ENCODE measurements at places on chromosomes 3 and 15. TPM values are rescaled to one million over a fixed set of nuclear protein-coding genes. Genes with fewer than 3 reads are reported as not detected.

DNA sequence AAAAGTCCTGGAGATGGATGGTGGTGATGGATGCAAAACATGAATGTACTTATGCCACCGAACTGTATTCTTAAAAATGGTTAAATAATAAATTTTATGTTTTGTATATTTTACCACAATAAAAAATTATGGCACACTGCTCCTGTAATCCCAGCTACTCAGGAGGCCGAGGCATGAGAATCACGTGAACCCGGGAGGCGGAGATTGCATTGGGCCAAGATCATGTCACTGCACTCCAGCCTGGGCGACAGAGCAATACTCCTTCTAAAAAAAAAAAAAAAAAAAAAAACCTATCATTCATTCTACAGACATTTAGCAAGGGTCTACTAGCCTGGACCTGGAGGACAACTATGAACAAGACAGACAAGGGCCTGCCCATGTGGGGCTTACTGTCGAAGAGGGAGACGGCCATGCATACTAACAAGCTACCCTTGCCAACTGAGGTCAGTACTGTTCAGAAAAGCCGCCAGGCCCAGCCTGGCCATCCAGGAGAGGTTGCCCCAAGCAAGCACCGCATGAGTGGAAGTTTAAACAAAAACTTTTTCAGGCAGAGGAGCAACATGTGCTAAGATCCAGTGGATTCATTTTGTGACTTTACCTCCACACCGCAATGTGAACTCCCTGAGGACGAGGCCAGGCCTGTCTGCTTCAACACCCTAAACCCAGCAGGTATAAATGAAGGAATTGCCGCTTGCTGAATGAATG is 2.8 kb upstream of the NEK4 start:
- DNase-seq = no peak

Gene SLC27A2
- polyA plus RNA-seq = 0.09 TPM

DNA sequence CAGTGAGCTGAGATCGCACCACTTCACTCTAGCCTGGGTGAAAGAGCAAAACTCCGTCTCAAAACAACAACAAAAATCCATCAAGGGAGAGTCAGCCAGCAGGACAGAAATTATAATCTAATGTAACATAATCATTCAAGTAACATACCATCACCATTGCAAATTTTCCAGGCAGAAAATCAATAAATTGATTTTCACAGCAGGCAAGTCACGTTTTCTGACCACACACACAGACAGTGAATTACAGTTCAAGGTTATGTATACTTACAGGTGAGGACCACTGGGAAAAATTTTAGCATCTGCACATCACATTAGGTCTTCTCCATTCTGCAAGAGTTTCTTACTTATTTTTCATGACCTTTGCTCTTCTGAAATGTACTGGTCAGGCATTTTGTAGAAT is 29.9 kb upstream of the NPAP1 start:
- DNase-seq = no peak

- DNase-seq = no peak
These were observed 50.7 kb downstream of the XYLB start for GRCh38 chr3:38397320-38397719.

- DNase-seq = no peak
These were observed 50.0 kb upstream of the ADPGK start for GRCh38 chr15:72833561-72833960.

GRCh38 chr3:141921316-141921715 is 44.9 kb downstream of the ATP1B3 start:
- no peak for DNase-seq

DNA sequence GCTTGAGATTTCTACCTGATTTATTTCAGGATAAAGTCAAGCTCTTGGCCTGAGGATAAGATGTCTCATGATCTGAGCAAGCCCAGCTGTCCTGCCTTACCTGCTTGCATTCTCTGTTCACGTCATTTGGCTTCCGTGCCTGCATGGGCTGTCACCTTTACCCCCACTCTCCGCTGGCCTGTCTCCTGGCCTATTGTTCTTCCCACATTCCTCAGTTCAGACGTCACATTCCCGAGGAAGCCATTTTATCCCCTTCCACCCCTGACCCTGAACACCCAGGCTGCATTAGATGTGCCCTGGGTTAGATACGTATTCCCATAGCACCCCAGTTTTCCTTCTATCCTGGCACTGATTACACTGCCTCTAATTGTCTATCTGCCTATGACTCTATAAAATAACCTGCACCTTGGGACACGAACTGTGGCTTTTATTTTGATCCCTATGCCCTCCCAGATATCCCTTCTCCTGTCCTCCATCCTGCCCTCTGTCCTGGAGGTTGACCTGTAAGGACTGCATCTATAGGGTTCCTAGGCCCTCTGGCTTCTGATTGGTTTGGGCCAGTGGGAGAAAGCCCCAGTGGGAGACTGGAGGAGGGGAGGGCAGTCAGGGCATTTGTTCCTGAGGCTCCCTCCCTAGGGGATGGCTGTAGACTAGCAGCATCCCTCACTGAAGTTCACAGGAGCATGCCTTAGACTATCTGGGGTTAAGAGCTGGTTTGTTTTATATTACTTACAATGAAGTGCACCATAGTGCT is 19.2 kb upstream of the UBE2Q2 start:
- DNase-seq = no peak

- DNase-seq = no peak
These were observed 17.4 kb downstream of the THBS1 start for GRCh38 chr15:39598186-39598850.

Gene GOLGA6B
- polyA plus RNA-seq = 0.75 TPM

DNA sequence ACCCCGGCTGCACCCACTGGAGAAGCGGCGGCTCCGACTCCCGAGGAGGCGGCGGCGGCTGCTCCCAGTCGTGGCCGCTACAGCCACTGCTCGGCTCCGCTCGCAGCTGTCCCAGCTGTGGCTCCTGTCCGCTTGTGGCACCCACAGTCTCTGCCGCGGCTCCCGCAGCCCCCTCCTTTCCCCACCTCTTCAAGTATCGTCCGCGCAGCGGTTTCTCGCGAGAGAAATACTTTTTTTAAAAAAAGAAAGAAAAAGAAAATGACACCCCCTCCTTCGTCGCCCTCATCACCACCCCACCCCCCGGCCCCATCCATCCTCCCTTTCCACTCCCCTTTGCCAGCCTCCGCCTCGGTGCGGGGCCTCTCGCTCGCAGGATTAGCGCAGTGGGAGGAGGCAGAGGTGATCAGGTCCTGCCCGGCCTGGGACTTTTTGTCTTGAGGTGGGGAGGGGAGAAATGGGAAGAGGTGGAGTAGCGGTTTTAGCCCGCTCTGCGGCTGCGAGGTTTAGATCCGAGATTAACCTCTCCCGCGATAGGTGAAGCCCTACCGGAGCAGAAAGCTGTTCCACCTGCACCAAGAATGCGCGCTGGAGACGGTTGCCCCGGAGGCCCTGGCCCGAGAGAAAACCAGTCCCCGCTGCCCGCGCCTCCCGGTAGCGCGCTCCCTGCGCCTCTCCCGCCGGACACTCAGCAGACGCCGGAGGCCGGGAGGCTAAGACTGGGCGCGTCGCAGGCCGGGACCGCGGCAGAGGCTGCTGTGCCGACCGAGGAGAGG is at the start of gene FBN1:
TSS of gene FBN1 (minus strand) at position 152 of the 773 bp plus-strand sequence. CDS start 940 bp downstream, outside the sequence.
- peak; percentile 78 for DNase-seq

GRCh38 chr3:197181741-197182140 is 116.7 kb downstream of the DLG1 start:
- DNase-seq = peak; percentile 59

- no peak for DNase-seq
These were observed 2.2 kb upstream of the C15orf39 start for GRCh38 chr15:75199357-75199940.

DNA sequence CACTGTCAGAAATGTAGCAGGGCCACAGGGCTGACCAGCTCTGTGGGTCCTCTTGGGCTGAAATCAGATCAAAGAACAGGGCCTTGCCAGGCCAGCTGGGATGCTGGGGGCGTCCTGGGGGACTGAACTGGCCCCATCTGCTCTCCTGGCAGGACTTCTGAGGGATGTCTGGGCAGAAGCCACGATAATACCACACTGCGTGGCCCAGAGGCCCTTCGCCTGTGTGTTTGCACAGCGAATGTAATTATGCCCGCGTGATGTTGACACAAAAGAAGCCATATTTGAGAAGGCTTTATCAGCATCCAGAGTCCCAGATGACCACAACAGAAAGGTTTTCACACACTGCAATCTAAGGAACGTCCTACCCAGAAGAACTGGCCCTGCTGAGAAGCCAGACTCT is 174.0 kb downstream of the RAB11A start:
- DNase-seq = no peak

Gene KLHL6
- 1.5 TPM for polyA plus RNA-seq

GRCh38 chr3:85835857-85836440 is 877.2 kb downstream of the CADM2 start:
- DNase-seq = no peak

DNA sequence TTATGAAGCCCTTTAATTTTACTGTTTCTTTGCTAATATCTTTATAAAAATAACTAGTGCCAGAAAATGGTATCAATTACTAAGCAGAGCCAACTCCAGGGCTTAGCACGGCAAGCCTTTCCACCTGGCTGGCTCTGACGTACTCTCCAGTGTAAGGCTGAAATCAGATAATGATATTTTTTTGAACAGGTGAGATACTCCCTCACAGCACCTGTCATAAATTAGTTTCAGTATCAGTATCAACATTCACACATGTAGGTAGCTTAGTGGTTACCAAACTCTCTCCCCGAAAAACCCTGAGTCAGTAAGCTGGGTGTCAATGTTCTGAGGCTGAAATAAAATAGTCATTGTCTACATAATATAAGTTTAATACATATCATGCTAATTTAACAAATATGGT is 710.1 kb downstream of the SQOR start:
- no peak for DNase-seq

Gene ATP13A4
- 0.48 TPM for polyA plus RNA-seq

DNA sequence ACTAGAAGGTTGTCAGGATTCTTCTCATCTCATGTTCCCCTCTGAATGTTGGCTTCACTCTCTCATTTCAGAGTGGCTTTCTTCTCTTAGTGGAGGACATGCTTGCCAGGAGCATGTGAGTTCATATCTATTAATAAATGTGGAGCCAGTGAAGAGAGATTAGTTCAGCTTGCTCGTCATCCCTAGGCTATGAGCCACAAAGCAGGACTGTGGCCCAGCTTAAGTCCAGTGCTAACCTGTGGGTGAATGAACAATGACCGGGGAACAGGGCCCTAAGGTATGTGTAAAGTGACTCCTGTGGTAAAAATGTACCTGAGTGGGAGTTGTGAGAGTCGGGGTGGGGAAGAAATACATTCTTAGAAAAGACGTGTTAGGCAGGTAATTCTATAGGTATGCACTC is 96.9 kb upstream of the TBL1XR1 start:
- peak; percentile 72 for DNase-seq

Data from forelimb muscle (tissue), 1 donor.